ENCODE measurements at places on chromosomes 13 and 19. TPM values are rescaled to one million over a fixed set of nuclear protein-coding genes. Genes with fewer than 3 reads are reported as not detected.

Gene KCTD4
- not detected for total RNA-seq

Gene LILRA2
- total RNA-seq: not detected

Gene ANO8
- total RNA-seq: 4.3 TPM

Gene HSH2D
- not detected for total RNA-seq

Gene PARP4
- total RNA-seq: 25.5 TPM

Gene CEACAM7
- total RNA-seq: not detected

Gene SYNGR4
- not detected for total RNA-seq

Gene CAMSAP3
- total RNA-seq: 0.65 TPM

Gene CGB5
- total RNA-seq: 12.3 TPM

Gene EPN1
- 126 TPM for total RNA-seq

Gene HS6ST3
- 0.13 TPM for total RNA-seq

Gene ZNF729
- not detected for total RNA-seq

Gene ZNF266
- total RNA-seq: 4.9 TPM

Gene C1QTNF9
- total RNA-seq: not detected

Gene SBK3
- 0.40 TPM for total RNA-seq

Gene ZNF723
- total RNA-seq: not detected

Measured in epithelial cell of alveolus of lung (primary cell).